OCI-M1 (cell line): ENCODE measurements at places on chromosomes 3 and 15.

GRCh38 chr3:9878700-9879099, 1.4 kb downstream of the CIDEC start:
- DNase-seq: no peak

DNA sequence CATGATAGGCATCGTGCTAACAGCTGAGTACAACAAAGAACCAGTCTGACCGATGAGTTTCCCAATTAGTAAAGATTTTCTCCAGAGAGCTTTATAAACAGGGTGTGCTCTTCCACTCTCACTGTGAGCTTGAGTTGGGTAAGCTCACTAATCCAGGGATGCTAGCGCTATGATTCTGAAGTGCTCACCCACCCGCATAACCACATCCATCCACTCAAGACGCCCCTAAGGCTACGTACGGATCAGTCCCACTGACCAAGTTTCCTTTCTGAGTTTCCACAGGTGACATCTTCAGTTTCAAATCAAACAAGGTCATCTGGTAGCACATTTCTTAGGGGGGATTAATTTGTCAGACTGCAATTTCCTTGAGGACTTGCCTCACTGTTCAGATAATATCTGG, 141.1 kb upstream of the ABI3BP start:
- DNase-seq: no peak

GRCh38 chr3:177528306-177529070, 331.2 kb upstream of the TBL1XR1 start:
- peak; percentile 3 for DNase-seq

GRCh38 chr3:190722181-190722905, 140.2 kb downstream of the GMNC start:
- no peak for DNase-seq

- peak; percentile 78 for DNase-seq
Observed at GRCh38 chr15:91472316-91472756, 372.3 kb downstream of the SV2B start.

DNA sequence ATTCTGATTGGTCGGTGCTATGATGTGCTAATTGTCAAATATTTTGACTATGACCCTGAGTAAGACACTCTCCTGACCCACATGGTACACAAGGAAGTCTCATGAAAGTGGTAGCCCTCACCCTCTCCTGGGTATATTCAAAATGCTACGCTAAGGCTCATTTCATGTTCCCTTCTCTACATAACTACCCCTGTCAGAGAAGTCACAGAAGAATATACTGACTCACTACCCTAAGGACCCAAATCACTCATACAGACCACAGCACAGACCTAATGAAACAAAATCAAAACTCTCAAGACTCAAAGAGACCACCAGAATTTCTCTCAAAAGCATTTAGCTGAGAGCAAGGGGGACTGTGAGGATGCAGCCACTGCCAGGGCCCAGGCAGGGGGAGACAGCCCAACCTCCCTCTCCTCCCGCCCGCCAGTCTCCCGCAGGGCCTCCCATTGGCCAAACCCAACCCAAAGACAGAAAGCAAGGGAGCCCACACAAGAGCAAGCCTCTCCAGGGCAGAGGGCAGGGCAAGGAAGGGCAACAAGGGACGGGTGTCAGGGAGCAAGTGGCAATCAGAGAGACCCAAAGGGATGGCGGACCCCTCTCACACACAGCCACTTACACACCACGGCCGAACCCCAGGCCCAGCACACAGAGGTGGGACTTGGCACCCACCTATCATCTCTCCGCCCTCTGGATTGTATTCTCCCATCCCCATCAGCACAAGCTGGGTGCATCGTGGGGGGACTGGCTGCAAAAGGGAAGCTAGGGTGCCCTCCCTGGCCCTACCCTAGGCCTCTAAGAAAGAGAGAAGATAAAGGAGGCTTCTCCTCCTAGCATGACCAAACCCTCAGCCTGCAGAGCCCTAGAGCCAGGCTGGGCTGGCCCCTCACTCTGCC, 41.6 kb downstream of the MEGF11 start:
- DNase-seq: no peak

GRCh38 chr3:102200126-102200525, 234.7 kb upstream of the ZPLD1 start:
- no peak for DNase-seq

GRCh38 chr15:54803134-54803808, 393.5 kb downstream of the RSL24D1 start:
- peak; percentile 89 for DNase-seq

DNA sequence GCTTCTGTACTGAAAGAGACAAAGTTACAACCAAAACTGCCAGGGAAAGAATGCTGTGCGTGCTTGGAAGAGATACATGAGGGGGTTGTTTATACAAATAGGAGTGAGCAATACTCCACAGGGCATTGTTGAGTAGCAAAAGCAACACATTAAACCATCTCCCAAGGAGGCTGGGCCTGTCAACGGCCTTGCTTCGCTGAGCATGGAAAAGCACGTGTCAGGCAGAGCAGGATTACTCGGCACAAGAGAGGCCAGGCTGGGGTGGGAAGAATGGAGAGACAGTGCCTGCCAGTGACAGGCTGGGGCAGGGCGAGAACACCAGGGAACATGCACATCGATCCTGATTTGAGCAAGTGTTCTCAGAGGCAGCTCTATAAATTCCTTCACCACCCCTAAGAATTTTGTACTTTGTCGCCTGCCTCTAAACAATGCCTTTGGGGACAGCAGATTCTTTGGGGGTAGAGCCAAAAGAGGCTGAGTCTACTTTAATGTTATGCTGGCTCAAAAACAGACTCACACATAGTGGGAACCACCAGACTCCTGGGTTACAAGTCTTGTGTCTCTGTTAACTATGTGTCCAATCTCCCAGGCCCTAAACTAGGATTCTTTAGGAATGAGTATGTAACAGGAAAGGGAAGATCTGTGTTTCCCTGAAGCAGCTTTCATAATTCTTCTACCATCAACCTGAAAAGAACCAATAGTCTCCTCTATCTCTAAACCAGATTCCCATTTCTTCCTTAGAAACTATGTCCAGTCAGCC, 67.2 kb downstream of the LIPC start:
- DNase-seq: no peak

DNA sequence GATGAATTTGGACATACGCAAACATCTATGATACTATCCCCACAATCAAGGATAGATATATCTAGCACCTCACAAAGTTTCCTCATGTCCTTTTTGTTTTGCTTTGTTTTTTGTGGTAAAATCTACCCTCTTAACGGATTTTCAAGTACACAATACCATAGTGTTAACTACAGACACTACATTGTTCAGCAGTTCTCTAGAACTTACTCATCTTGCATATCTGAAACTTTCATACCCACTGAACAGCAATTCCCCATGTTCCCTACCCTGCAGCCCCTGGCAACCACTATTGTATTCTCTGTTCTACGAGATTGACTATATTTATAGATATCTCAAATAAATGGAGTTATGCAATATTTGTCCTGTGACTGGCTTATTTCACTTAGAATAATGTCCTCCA, 58.1 kb upstream of the TJP1 start:
- DNase-seq: no peak

GRCh38 chr3:143267989-143268388, 148.4 kb downstream of the CHST2 start:
- DNase-seq: no peak

DNA sequence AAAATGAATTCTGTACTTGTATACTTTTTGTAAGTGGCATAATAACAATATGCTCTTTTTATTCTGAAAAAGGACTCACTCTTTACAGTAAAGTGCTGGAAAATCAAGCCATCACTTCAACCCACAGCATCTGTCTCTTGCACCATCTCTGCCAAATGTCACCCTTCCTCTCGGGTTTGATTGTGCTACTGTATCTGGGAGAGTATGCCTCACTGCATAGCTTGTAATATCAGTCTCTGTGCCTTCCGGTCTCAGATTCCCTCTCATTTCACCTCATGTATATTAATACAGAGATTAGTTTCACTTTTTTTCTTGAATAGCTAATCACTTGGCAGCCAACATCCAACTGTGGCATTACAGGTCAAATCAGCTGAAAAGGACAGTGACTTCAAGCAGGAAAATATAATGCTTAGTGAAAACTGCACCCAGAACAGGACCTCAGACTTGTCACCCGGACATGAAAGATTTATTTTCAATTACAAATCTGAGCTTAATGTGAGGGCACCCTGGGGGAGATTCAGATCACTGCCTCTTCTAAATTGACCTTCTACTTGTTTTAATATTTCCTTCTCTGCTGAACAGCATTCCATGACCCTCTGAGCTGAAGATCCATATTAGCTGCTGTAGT, 605.8 kb upstream of the NAALADL2 start:
- DNase-seq: no peak

GRCh38 chr3:72334681-72335457, 513.4 kb downstream of the SHQ1 start:
- no peak for DNase-seq

DNA sequence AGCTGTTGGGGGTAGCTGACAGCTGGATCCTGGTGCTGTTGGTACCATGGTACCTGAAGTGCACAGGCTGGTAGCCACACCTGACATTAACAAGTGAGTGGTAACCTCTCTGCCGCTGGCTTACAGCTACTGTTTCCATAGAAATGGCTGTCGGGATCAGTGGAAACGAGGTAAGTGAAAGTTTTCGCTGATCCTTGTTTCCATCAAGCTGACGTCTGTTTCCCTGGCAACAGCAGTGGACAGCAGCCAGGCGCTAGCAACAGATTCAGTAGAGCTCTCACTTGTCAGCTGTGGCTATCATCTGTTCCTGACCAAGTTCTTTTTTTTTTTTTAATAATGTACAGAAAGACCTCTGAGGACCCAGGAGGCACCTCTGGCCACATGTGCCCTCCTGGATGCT, 166.2 kb downstream of the CHDH start:
- no peak for DNase-seq
